ENCODE measurements at places on chromosomes 13 and 19.
A peak's percentile ranks its signal among the peaks of the same experiment; 100 is the strongest.

DNA sequence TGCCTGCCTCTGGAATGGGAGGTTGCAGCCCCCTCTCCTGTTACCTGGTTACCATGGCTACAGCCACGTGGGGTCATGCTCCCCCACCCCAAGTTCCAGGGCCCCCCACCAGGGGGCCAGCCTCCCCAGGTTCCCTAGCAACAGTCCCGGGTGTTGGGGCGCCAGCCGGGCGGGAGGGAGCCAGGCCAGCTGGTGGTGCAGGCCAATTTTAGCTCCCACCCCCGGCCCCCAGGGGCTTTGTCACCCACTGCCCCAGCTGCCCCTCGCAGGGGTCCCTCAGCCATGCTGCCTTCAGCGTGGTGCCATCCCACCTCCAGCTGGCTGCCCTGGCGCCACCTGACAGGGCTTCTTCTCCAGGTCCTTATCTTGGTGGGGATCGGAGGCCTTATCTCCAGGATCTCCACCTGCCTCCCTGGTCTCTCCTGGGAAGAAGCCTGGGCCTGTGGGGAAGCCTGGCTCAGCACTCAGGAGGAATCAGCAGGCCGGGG is 3.0 kb downstream of the MARK4 start:
- no peak for DNase-seq

DNA sequence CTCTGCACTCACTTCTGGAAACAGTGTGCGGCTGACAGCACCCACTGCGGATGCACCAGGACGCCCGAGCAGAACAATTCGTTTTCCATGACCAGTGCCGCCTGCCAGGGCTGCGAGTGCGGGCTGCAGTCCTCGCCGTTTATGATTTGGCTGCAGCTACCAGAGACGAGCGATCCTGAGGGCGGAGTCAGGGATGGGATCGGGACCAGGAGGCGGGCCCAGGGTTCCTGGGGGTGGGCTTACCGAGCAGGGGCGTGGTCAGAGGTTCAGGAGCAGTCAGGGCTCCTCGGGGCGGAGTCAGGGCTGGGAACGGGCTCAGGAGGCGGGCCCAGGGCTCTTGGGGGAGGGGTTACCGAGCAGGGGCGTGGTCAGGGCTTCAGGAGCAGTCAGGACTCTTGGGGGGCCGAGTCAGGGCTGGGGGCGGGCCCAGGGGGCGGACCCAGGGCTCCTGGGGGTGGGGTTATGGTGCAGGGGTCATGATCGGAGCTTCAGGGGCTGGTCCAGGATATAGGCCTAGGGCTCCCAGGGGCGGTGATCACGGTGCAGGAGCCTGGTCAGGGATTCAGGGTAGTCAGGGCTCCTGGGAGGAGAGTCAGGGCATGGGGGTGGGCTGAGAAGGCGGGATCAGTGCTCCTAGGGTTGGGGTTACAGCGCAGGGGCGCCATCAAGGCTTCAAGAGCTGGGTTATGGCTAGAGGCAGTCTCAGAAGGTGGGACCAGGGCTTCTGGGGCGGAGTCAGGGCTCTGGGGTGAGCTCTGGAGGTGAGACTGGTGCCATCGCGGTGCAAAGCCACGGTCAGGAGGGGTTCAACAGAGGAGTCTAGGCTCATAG is 1.7 kb downstream of the KLK4 start:
- DNase-seq = peak; percentile 92

GRCh38 chr13:21322327-21322965 is 136.7 kb downstream of the ZDHHC20 start:
- DNase-seq = no peak

DNA sequence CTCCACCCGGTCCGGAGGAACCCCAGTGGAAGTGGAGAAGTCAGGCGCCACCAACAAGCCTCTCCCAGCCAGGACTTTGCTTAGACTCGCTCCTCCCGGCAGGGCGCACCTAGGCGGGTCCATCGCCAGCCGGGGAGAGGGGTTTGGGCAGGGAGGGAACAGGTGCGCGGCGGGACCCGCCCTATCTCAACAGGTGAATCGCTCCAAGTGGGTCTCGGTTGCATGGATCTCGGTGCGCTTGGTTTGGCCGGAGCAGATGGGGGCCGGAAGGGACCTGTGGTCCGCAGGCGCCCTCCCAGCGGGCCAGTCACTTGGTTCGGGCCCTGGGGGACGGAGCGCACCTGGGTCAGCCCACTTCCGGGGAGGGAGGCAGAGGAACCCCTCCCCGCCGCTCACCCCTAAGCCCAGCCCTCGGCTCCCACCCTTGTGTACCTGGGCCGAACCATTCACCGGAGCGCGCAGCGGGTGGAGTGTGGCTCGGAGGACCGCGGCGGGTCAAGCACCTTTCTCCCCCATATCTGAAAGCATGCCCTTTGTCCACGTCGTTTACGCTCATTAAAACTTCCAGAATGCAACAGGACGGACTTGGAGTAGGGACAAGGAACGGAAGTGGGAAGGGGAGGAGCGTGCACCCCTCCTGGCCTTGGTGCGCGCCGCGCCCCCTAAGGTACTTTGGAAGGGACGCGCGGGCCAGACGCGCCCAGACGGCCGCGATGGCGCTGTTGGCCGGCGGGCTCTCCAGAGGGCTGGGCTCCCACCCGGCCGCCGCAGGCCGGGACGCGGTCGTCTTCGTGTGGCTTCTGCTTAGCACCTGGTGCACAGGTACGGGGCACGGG is at the start of gene LSR:
TSS of gene LSR (plus strand) at position 693 of the 836 bp plus-strand sequence. CDS start at position 714, 21 bp downstream.
- peak; percentile 97 for DNase-seq

- DNase-seq = no peak
These were observed 16.9 kb downstream of the KCTD15 start for GRCh38 chr19:33813391-33814101.

- no peak for DNase-seq
These were observed 13.2 kb upstream of the ZNF254 start for GRCh38 chr19:24073807-24074206.

GRCh38 chr19:18379803-18380747 is 5.9 kb upstream of the GDF15 start:
- no peak for DNase-seq

DNA sequence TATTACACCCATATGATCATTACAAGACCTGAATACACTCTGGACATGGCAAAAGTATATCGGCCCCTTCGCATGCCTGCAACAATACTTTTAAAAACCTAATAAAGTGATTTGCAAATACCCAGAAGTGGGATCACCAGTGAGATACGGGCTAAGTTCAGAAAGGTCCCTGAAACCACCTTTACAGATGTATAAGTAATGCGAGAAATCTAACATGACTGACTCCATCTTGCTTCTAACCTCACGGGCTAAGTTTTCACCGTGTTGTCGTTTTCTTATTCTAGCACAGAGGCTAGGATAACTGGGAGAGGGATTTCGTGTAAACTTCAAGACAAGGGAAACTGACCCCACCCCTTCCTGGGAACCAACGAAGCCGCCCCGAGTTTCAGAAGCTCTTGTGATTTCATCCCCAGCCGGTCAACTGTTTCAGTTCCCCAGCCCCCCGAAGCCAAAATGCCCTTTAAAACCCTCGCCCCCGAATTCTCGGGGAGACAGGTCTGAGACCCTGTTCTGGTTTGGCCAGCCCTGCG is 703 bp downstream of the NEK3 start:
- DNase-seq = peak; percentile 16

- DNase-seq = no peak
These were observed 28.9 kb upstream of the USP12 start for GRCh38 chr13:27200413-27201070.

- DNase-seq = peak; percentile 19
These were observed 79.9 kb upstream of the GSX1 start for GRCh38 chr13:27712421-27712820.

GRCh38 chr13:58379221-58379620 is 747.7 kb downstream of the PCDH17 start:
- DNase-seq = no peak

GRCh38 chr13:27279506-27279905 is 8.9 kb downstream of the RASL11A start:
- DNase-seq = no peak

DNA sequence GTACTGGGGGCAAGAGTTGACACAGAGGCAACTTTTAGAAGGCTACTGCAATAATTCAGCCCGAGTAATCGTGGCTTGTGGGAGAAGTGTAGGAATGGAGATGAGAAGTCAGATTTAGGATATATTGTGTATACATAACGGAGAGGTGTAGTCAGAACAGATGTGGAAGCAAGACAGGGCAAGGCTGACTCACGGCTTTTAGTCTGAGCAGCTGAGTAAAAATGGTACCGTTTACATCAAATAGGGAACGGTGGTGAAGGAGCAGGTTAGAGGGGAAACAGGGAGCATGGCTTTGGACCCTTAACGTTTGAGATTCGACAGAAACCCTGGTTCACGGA is 796 bp upstream of the LSM14A start:
- DNase-seq = peak; percentile 72

DNA sequence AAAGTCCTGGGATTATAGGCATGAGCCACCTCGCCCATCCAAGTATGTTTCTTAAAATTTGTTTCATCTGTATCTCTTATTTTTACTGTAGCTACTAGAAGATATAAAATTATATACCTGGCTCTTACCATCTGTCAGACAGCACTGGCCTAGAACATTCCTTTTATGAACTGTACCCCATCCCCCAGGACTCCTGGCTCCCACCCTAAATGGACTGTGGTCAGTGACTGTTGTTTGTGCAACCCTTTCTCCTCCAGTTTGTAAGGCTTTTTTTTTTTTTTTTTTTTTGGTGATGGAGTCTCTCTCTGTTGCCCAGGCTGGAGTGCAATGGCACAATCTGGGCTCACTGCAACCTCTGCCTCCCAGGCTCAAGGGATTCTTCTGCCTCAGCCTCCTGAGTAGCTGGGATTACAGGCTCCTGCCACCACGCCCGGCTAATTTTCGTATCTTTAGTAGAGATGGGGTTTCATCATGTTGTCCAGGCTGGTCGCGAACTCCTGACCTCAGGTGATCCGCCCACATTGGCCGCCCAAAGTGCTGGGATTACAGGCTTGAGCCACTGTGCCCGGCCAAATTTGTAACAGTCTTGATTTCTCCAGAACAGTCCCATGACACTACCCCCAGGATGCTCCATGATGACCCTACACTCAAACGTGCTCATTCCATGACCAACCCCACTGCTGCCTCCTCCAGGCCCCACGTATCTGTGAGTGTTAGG is 2.5 kb downstream of the NDUFA3 start:
- DNase-seq = no peak

DNA sequence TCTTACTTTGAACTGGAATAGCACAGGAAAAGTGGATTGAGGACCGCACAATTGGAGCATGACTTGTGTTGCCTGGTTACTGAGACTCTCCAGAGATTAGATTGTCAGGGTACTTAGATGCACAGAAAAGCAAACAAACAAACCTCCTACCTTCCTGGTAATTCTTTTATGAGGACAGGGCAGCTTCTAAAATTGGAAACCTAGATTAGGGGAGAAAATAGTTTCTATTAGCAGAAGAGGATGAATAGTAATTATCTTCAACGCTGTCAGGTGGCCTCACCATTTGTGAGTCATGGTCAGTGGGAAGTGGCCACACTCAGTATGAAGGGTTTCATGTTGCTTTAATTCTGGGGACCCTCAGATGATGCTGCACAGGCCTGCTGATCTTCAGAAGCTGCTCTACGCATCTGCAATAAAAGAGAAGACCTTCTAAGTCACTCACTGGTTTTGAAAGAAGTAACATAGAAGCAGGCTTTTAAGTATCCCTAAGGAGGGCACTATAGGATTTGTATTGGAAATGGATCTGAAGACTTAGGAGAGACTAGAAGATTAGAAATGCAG is 106.8 kb downstream of the LACC1 start:
- DNase-seq = no peak

GRCh38 chr19:2517881-2518601 is 42.1 kb downstream of the GADD45B start:
- DNase-seq = no peak

GRCh38 chr13:42110410-42111155 is 62.1 kb downstream of the DGKH start:
- peak; percentile 44 for DNase-seq

GRCh38 chr13:93397619-93398018 is 171.0 kb downstream of the GPC6 start:
- DNase-seq = no peak

DNA sequence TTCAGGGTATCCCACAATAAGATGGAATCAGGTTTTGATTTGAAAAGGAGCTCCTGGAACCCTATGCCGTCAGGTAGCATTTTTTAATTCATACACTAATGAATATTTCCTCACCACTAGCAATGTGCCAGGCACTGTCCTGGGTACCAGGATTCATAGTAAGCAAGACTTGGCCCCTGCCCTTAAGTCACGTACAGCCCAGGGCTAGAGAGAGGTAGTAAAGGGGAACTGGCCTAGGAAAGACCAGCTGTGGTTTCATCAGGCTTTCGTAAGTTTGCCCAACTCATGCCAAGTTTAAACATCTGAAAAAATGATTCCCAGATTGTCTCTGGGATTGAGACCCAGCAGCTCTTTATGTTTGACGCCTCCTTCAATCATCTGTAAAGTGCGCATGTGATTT is 45.9 kb upstream of the AMER2 start:
- DNase-seq = no peak

DNA sequence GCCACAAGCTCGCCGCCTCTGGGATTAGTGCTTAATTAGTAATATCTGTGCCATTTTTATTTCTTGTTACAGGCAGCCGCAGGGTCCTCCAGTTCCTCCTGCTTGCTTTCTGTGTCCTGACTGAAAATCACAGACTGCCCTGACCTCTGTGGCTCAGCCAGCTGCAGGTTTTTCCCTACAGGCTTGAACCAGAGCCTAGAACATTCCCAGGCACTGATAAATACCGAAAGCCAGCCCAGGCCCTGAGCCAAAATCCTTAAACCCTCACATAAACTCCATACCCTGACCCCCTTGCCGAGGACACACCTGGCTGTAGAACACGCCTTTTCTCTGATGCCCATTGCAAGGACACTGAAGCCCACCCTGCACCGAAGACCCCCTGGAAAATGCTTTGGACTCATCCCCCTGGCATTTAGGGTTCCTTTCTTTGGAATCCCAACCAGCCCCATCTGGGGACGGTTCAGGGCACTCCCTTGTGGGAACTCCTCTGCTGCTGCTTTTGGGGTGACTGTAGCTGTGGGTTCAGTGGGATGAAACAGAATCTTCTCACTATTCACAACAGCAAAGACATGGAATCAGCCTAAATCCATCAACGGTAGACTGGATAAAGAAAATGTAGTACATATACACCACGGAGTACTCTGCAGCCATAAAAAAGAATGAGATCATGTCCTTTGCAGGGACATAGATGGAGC is 15.5 kb downstream of the DPP9 start:
- no peak for DNase-seq

GRCh38 chr13:26629260-26629825 is 71.9 kb downstream of the WASF3 start:
- DNase-seq = no peak

DNA sequence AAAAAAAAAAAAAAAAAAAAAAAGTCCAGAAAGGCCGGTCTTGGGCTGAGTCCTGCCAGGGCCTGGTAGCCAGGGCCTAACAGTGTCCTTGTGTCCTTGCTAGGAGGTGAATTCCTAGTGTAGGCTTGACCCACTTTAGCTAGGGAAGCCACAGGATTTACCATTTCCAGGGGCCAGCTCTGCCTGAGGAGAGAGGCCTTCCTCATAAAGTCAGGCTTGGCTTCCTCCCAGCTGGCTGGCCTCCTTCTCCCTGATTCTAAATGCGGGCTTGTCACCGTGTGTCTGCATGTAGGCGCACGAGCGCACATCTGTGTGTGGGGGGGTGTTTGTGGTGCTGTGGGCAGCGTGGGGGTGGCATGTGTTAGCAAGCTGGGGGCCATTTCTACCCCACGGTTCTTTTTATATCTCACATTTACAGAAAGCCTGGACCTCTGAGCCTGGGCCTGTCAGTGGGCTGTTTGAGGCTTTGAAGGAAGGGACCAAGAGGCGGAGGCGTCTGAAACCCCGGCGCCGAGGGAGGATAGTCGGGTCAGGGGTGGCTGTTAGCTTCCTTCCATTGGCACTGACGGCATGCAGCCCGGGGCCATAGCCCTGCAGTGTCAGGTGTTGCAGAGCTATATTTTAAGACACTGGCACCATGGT is 31.7 kb downstream of the IER2 start:
- DNase-seq = peak; percentile 61

- no peak for DNase-seq
These were observed 389.2 kb downstream of the EFNB2 start for GRCh38 chr13:106145997-106146864.
